ENCODE measurements at places on chromosomes 13 and 19.

- no peak for DNase-seq
Measured at GRCh38 chr19:18967358-18968146, 26.5 kb upstream of the HOMER3 start.

- no peak for DNase-seq
Measured at GRCh38 chr19:4058693-4059452, 7.8 kb downstream of the ZBTB7A start.

GRCh38 chr13:113991191-113991669 is 17.4 kb upstream of the C13orf46 start:
- no peak for DNase-seq

GRCh38 chr19:29616541-29616940 is 10.5 kb downstream of the POP4 start:
- DNase-seq = no peak

DNA sequence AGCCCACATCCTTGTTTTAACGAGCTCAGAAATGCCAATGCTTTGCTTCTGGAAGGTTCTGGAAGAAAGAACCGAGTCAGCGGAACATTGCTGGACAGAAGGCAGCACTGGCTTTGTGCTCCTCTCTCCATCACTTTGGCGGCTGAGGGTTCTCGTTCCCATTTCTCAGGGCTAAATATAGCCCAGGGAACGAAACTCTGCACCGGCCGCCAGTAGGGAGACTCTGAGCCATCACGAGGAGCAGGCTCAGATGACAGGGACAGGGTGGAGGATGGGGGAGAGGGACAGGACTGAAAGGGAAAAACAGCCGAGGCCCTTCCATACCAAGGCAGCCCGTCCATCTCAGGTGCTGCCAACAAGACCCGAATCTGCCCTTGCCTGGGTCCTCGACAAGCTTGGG is 166.4 kb downstream of the CACNA1A start:
- DNase-seq = no peak

DNA sequence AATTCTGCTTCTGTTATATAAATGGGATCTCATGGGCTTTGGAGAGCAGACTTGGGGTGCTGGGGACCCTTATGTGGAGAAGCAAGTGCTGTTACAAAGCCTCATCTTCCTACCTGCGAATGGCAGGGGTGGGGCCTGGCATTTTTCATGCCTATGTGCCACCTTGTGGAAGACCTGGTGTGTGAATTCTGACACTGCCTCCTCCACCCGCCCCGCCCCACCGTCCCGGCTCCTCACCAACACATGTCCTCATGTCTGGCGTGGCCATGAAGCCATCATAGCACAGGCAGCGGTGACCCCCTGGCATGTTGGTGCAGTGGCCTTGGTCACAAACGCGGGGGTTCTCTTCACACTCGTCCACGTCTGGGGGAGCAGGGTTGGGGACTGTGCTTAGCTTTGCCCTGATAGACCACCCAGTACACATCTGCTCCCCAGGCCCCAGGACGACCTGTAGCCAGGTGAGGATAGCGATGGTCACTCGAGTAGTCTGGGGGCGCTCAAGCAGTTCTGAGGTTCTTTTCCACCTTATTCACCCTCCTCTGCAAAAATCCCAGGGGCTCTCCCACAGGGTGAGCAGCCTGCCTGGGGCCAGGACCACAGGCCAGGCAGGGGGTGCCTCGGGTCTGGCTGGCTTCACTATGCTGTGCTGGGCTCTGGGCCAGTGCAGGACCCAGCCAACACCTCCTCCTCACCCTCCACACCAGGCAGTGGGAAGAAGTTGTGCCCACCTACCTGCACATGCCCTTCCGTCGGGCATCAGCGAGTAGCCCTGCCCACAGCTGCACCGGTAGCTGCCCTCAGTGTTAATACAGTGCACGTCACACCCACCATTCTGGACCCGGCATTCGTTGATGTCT is 32.7 kb downstream of the FBN3 start:
- no peak for DNase-seq

DNA sequence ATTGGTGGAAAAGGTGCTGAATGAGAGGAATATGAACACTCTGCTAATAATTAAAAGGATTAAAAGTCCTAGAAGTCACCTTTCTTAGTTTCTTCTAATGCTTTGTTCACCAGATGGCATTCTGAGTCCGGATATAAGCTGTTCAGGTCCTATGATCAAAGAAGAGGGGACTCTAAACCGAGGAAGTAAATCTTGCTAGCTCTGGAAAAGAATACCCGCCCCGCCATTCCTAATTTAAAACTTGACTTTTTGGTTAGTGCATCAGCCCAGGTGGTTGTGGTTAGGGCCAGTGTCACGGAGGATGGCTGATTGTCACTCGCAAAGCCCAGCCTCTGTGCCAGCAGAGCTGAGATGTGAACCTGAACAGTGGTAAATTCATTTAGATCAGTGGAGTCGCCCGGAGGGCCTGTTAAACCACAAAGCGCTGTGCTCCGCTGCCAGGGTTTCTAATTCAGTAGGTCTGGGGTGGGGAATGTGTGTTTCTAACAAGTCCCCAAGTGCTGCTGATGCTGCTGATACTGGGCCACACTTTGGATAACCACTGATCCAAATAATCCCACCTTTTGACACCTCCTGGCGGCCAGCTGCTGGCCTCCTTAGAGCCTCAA is 425.4 kb downstream of the DCT start:
- no peak for DNase-seq

GRCh38 chr19:3007975-3008374 is 21.1 kb downstream of the TLE2 start:
- no peak for DNase-seq

DNA sequence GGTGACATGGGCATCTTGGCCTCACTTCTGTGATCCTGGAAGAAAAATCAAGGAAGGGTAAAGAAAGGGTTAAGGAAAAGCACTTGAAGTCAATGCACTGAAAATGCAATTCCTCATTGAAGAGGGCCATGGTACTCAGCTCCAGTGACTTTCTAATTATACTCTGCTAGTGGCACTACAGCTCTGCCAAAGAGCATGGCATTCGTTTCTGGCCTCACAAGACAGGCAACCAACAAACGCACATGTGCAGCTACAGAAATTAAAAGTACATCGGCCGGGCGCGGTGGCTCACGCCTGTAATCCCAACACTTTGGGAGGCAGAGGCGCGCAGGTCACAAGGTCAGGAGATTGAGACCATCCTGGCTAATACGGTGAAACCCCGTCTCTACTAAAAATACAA is 21.8 kb downstream of the SACS start:
- no peak for DNase-seq

- no peak for DNase-seq
Measured at GRCh38 chr19:38277549-38277948, 13.2 kb downstream of the SPINT2 start.

DNA sequence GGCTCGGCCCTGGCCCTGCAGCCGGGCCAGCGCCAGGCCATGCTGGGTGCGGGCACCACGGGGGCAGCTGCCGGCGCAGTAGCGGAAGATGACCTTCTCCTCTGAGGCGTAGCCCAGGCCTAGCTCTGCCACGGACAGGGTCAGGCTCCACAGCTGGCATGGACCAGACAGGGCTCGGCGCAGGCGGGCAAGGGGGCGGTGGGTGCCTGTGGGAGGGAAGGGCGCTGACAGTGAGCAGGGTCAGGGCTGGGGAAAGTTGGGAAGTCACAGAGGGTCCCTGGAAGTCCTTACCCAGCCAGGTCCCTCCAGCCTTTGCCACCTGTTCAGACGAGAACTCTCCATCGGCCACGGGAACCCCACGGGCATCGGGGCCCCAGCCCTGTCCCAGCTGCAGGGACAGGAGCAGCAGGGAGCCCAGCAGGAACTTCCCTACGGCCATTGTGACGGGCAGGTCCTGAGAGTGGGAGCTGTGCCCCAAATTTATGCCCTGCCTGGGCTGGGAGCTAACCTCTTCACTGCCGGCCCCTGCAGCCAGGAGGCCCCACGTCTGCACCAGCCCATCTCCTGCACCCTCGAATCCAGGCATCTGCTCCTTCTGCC is at the start of gene PSPN:
Gene PSPN, minus strand, starts transcription at position 523 of the 600 bp plus-strand sequence. Its CDS starts 84 bp downstream, at position 439.
- no peak for DNase-seq

- no peak for DNase-seq
Measured at GRCh38 chr19:38669552-38669951, 22.1 kb downstream of the ACTN4 start.

- no peak for DNase-seq
Measured at GRCh38 chr19:14821937-14822336, 13.0 kb downstream of the OR7A5 start.

GRCh38 chr13:45243077-45243476 is 42.2 kb upstream of the KCTD4 start:
- DNase-seq = no peak

- DNase-seq = no peak
Measured at GRCh38 chr13:28421676-28422410, 73.1 kb downstream of the FLT1 start.

DNA sequence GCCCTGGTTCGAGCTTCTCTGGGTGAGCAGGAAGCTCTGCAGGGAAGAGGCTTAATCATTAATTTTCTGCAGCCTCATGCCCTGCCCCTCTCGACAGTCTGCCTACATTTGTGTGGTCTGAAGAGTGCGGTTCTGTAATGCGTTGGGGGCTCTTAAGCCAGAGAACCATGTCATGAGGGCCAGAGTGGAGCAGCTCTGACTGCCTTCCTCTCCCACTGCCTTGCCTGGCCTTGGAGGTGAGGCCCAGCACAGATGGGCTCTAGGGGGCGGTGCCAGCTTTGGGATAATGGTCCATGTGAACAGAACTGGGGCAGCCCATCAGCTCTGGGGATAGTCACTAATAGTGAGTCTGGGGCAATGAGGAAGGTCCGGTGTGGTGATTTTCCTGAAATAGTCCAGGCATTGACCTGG is 5.7 kb downstream of the FGF9 start:
- no peak for DNase-seq

- no peak for DNase-seq
Measured at GRCh38 chr19:48635966-48636858, 967 bp downstream of the DBP start.

- no peak for DNase-seq
Measured at GRCh38 chr19:42226886-42227285, 6.8 kb downstream of the ZNF526 start.

DNA sequence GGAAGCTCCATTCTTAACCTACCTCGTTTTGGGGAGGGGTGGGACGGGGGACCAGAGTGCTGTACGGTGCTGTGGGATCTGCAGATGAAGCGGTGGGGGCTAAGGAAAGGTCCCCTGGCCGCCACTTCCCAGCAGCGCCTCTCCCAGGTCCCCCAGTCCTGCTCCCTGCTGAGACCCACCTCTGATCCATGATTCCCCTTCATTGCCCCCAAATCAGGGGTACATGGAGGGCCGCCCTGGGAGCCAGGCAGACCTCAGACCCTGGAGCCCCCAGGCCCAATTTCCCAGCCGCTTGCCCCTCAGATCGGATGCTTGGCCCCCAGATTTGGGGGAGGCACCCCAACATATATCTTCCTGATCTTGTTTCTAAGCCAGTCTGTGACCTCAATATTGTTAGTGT is 3.8 kb upstream of the FAM98C start:
- DNase-seq = no peak

Measured in NCI-H460 (cell line).